Fibroblast of skin of right quadriceps (primary cell): ENCODE measurements at places on chromosomes 16 and 17.
A peak's percentile ranks its signal among the peaks of the same experiment; 100 is the strongest.

- DNase-seq: no peak
Measured at GRCh38 chr17:77376795-77377709, 236.3 kb downstream of the SEC14L1 start.

GRCh38 chr16:2040787-2041522 lies 6.7 kb downstream of the NTHL1 start:
- no peak for DNase-seq

DNA sequence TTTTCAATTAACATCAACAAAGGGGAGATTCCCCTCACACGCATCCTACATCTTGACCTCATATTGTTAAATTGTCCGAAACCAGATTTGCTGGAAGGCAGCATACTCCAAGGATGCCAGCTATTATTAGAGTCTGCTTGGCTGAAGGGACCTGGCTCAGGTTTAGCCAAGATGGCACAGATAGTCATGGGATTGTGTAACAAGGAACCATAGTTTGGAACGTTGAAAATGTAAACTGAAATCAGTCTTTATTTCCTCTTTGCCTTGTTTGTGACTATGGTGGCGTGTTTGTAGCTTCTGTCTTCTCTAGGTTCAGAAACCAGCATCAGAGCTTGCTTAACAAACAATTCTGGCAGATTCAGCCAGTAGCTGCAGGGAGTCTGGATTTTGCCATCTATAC lies 5.9 kb downstream of the ARSG start:
- DNase-seq: no peak

DNA sequence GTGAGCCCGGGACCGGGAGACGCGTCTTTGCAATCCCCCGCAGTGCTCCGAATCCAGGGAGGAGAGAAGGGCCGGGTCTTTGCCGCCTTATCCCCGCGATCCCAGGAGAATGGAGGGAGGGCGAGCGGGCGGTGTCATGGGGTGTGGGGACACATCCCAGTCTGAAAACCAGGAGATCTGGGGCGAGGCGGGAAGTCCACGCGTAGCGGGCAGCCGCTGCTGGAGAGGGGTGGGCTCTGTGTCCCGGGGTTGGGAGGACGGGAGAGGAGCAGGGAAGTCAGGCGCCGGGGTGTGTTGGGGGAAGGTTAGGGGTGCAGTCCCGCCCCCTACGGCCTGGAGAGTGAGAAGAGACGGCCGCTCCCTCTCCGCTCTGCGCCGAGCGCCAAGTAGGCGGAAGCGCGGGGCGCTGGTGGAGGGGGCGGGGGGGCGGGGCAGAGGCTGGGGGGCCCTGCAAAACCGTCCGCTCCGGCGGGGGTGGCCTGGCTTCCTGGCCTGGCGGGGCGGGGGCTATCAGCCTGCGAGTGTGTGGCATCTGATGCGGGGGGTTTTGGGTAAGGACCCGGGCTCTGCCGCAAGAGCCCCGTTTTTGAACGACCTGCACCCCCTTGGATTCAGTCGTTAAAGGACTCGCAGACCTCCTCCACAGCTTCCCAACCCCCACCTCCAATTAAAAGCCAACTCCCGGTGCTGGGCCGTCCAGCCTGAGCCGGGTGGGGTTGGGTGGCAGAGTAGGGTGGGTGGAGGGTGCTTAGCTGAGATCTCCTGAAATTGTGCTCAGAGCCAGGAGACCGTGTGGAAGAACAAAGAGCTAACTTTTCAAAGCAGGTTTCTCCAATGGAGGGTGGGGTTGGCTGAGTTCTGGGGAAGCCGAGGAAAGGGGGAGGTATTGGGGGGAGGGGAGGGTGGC lies 654 bp downstream of the LASP1 start:
- peak; percentile 64 for DNase-seq

DNA sequence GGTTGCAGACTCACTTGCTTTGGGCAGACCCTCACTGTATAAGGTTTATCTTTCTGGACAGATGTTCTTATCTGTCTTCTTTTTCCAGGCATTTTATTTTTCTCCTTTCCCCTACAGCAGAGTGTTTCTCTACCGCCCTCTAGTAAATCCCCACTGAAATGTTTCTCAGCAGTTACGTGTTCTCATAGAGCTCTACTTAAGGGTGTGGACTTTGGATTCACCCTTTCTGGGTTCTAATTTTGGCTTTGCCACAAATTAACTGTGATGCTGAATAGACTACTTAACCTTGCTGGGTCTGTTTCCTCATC lies 2.0 kb downstream of the ADAT1 start:
- DNase-seq: peak; percentile 42

- no peak for DNase-seq
Measured at GRCh38 chr16:66292241-66292935, 74.1 kb upstream of the CDH5 start.

DNA sequence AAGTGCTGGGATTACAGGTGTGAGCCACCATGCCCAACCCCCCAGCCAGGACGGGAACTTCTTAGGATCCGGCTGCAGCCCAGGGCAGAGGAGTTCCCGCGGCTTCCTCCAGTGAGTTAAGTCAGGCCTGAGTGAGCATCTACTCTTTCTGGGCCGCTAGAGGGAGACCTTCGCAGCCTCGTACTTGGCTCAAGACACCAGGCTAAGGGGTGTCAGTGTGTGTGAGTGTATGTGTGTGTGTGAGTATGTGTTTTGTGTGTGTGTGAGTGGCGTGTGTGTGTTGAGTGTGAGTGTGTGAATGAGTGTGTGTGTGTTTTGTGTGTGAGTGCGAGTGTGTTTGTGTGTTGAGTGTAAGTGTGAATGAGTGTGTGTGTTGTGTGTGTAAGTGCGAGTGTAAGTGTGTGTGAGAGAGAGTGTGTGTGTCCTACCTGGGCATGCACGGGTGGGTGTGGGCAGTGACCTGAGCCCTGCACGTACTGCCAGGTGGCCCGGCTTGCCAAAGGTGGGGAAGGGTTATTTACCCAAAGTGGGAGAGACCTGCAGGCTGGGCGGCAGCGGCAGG lies 58.5 kb downstream of the TMEM235 start:
- peak; percentile 90 for DNase-seq

DNA sequence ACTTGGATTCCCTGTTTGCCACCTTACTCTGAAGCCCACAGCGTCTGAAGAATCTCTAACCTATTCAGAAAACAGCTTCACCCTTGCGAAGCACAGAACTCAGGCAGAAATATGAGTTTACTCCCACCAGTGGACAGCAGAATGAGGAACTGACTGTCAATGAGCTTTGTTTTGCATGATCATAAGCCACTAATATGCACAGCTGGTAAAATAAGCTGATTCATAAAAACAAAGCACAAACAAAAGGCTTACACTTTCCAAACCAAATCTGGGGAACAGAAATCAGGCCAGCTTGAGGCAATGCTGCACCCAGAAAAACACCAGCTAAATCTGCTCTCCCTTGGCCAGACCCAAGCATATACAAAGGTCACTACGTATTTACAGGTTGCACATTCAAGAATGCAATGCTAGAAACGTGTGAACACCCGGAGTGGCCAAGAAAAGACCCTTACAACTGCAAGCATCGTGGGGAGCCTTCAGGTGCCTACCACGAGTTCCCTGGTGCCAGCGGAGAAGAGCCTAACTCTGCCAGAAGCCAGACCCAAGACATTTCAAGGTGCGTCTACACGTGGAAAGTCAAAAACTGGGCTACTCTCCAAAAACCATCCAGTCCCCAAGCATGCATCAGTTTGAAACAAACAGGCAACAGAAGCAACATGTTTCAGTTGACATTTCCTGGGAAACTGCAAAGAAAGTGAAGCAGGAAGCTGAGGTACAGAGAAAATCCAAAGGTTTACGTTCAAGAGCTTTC lies 207.1 kb downstream of the ZFHX3 start:
- DNase-seq: no peak

- peak; percentile 71 for DNase-seq
Measured at GRCh38 chr17:12509801-12510200, 155.9 kb upstream of the MYOCD start.

DNA sequence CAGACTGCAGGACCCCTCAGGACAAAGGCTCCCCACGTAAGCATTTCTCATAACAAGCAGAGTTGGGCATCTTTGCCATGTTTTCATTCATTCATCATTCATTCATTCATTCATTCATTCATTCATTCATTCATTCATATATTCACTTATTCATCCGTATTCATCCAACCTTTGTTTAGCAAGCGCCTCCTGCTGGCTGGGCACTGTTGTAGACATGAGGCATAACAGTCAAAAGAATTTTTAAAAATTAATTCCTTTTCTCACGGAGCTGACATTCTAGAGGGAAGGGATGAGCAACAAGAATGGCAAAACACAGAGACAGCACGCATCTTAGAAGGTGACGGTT lies 351.7 kb upstream of the TNRC6C start:
- DNase-seq: no peak

DNA sequence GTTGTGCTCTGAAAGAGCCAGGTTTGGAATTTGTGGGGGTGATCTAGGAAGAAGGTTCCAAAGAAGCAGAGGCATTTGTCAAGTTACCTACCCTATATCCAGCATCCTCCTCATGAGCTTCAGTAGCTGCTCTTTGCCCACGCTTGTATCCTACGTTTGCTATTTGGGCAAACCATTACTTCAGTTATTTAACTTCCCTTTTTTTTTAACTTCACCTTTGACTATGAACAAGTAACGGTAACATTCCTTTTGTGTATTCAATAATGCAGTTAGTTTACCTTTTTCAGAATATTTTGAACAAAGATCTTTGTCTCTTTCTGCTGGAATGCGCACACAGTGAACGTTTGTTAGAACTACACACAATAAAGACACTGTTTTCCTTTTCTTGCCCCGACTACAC lies 41.5 kb downstream of the CYB5B start:
- no peak for DNase-seq

- DNase-seq: peak; percentile 79
Measured at GRCh38 chr16:27314161-27314723, 468 bp downstream of the IL4R start.

DNA sequence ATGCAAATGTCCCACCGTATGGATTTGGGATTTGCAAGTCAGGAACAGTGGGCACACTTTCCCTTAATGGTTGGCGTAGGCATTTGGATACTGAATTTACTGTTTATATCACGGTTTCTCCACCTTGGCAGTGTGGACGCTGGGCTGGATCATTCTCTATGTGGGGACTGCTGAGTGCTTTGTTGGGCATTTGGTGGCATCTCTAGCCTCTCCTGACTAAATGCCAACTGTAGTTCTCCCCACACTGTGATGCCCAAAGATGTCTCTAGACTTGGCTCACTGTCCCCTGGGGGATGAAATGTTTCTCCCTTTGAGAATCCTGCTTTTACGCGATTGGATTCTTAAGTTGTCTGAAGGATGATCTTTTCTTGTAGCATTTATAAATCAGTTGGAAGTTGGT lies 49.0 kb downstream of the RBFOX1 start:
- no peak for DNase-seq

DNA sequence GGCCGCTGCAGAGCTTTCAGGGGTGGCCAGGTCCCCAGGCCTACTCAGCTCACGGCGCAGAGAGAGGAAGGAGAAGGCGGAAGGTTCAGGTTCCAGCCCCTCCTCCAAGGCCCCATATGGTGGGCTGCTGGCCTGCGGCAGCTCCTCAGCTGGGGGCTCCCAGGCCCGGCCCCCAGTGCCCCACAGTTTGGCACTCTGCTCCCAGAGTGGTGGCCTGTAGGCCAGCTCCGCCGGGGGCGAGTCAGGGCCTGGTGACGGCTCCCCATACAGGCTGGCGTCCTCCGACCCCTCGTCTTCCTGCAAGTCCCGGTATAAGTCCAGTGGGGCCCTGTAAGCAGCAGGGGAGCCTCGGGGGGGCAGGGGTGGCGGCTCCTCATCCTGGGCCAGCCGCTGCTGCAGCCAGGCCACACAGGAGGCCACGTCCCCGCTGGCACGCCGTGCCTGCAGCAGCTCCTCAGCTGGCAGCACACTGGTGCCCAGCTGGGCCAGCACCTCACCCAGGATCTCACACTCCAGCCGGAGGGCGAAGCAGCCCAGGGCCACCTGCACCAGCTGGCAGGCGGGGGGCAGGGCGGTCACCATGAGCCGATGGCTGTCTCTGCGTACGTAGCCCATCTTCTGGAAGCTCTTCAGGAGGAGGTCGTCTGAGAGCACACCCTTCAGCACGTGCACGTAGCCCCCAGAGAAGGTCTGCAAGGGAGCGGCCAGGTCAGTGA lies 3.7 kb downstream of the SPATA2L start:
- no peak for DNase-seq

GRCh38 chr16:58265480-58266052 lies 29.3 kb downstream of the PRSS54 start:
- DNase-seq: no peak

DNA sequence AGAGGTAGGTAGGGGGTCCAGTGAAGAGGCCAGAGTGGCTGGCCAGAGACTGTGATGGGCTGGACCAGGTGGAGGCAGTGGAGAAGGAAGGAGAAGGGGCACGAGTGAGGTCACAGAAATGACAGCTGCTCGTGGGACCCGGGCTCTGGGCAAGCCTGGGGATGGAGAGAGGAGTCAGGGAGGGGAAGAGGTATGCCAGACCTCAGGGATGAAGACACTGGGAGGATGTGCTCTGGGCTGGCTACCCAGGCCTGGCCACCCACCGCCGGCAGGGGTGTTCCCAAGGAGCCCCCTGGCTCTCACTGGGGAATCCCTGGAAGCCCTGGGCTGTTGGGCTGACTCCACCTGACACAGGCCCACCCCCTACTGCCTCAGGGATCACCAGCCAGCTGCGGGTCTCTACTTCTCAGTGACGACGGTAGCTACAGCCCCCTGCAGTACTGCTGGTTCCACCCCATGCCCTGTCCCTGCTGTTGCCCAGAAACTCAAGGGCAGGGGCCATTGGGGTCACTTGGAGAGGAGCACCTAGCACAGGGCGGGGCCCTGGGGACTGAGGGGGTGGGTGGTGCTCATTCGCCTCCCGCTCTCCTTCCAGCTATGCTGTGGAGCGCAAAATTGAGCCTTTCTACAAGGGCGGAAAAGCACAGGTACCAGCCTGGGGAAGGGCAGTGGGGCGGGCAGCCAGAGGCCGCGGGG lies 1.8 kb downstream of the TBL3 start:
- no peak for DNase-seq

DNA sequence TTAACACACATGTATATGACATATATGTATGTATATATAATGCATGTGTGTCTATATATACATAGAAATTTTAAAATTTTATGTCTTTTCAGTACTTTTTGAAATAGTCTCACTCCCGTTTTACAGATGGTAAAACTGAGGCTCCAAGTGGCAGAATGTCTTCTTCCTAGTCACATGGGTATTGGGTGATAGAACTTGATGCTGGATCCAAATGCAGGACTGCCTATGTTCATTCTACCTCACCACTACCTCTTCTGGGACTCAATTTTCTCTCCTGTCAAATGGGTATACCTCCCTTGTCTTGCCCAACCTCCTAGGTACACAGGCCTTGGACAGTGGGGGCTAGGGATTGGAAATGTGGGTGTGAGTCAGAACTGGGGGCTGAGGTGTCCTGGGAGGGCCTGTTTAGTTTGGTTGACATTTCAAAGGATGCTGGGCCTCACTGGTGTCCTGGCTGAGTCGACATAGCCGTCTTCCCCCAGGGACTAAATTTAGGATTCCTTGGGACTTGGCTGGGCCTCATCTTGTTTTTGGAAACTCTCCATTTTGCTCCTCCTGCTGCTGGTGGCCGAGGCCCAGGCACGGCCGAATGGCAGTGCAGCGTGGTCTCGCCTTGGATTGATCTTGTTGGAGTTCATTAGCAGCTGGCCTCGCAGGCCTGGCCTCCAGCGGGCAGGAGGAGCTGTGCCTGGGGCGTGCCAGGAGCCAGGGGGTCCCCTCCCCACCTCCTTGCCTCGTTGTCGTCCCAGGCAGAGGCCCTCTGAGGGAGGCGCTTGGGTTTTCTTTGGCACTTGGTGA lies 25.9 kb downstream of the NKD1 start:
- DNase-seq: no peak

GRCh38 chr16:87351320-87351698 lies 32.3 kb downstream of the FBXO31 start:
- DNase-seq: no peak
